CD4-positive, alpha-beta T cell treated with Interleukin-4 for 1 hour (primary cell): ENCODE measurements at places on chromosomes 3 and 15.

GRCh38 chr3:59879031-59879581 lies 829.3 kb upstream of the CFAP20DC start:
- DNase-seq, result no peak

GRCh38 chr3:57892423-57892822 lies 115.8 kb upstream of the FLNB start:
- no peak for DNase-seq

DNA sequence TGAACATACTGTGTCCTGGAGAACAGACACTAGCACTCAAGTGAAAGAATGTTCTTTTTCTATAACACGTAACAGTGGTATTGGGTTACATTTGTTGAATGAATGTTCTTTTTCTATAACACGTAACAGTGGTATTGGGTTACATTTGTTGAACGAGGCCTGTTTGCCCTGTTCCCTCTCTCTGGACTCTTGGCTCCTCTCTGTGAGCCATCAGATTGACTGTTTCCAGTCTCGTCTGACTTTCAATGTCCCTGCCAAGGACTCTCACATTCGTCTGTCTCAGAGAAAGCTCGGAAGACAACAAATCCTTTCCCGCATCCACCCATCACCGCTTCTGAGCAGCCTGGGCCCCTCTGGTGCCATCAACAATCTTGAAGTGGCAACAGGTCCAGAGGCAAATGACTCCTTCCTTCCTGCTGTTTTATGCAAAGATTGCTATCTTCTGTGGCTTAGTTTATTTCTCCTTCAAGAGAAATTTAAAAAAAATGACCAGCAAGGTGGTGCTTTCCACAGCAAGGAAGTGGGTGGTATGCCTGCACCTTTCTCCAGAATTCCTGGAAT lies 8.0 kb downstream of the TMEM45A start:
- DNase-seq, result no peak

DNA sequence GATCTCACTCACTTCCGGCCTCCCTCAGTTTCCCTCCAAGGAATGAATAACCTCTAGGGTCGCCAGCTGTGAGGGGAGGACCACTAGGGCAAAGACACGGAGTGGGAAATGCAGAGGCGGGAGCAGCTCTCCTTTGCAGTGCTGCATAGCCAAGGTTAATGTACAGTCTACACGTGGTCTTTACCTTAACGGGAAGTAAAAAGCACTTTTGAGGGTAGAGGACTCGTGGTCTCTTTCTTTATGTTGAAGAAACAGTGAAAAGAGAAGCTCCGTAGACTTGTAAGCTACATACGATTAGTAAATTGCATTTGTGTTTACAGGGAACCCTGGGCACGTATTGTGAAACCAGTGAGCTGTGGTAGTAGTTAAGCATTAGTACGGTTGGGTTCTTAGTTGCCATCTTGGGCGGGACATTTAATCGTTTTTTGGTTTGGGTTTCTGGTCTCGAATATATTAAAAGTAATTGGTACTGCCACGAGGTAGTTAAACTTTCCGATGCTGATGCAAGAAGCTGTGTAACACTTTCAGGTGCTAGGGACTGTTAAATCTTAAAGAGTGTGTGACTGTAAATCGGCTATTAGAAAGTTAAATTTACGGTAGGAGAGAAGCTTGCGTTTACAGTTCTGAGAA lies 828 bp downstream of the U2SURP start:
- peak; percentile 38 for DNase-seq

GRCh38 chr15:72233769-72234168 lies 2.8 kb upstream of the PKM start:
- DNase-seq, result no peak

GRCh38 chr15:70035051-70035718 lies 62.5 kb downstream of the TLE3 start:
- DNase-seq, result no peak

GRCh38 chr15:101698314-101698713 lies 26.0 kb downstream of the TARS3 start:
- DNase-seq, result no peak

DNA sequence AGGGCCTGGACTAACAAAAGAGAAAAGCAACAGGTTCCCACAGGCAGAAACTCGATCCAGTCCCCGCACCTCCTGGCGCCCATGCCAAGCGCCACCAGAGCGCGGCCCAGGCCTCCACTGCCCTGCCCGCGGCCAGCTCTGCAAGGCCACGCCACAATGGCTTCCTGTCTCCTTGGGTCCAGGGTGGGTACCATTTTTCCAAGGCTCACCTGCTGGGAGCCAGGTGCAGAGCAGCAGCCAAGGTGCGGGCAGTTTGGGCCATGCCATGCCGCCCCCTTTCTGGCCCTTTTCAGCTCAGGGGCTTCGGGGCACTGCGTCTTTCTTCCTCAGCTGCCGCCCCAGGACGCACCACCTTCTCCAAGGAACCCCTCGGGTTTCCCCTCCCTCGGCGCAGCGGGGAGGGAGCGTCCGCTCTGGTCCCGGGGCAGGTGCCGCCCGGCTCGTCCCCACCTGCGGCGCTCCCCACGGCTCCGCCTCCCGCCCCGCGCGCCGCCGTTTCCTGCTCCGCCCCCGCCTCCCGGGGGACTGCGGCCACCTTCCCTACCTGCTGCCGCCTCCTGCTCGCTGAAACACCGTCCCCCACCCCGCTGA lies at the start of gene ILDR1:
ILDR1 (minus strand) TSS at position 437 of the 591 bp plus-strand sequence; CDS start at position 267, 170 bp downstream.
- DNase-seq, result no peak

- DNase-seq, result peak; percentile 59
Measured at GRCh38 chr3:49238274-49239127, 38.5 kb downstream of the C3orf62 start.
